ENCODE measurements at places on chromosomes 16 and 17.

DNA sequence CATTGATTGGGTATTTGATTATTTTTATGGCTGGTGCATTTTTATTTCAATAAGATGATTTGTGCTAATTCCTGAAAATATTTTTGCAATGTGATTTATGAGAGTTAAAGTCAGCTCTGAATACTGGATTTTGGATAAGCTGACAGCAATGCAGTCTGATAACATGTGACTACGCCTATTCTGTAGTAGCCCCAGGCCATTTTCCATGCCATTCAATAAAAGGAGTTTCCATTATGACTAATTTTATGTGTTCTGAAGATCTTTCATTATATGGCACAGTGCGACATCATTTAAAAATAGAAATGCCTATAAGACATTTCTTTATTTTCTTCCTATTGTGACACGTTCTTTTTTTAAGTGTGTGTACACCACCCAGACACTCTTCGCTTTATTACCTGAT lies 46.3 kb downstream of the KCNJ2 start:
- no peak for DNase-seq

DNA sequence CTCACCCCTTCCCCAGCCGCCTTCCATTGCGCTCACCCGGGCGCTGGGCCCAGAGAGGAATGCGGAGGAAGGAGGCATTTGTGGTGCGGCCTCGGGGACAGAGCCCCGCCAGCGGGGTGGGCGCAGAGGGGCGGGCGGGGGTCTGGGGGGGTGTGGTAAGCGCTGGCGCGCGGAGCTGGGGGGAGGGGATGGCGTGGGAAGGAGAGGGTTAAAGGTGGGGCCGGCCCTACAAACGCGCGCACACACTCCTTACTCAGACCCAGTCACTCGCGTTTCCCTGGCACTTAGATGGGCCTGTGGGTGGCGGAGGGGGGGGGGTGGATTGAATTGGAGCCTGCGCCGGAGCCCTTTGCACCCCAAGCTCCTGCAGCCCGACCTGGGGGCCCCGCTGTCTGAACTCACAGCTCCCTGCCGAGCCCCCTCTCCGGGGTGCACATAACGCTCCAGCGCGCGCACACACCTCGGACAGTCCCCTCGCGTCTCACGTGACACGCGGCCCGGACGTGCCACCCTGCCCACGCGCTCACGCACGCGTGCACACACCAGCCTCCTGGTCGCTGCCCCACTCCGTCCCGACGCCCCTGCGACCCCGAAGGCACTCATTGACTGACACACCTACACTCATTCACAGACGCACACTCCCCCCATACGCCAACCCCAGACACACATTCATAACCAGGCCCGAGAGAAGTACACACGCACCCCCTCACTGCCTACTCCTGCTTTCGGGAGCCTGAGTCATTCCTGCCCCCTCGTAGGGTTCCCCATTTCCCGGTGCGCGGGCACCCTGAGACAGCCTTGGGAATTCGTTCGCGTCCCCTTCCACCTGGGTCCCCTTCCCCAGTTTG lies 844 bp downstream of the TBKBP1 start:
- peak; percentile 81 for DNase-seq

- no peak for DNase-seq
Measured at GRCh38 chr17:64269687-64270649, 6.9 kb upstream of the TEX2 start.

DNA sequence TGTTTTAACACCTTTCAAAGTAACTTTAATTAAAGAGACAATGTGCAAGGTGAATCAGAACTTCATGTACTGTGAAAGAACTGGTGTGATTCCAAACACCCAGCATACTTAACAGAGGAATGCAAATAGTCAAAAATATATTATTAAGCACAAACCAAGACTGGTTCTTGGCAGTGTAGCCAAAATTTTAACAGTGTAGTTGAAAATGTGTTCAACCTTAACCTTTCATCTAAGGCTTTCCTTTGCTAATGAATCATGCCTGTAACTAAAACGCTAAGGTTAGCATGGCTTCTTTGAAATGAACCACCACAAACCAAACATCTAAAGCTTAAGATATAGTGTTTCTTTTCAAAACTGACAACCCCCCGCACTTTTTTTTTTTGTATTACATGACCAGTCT lies 146.3 kb upstream of the AXIN2 start:
- DNase-seq = no peak

GRCh38 chr16:23896832-23897821 lies 61.3 kb downstream of the PRKCB start:
- no peak for DNase-seq

GRCh38 chr17:14351493-14351892 lies 50.6 kb downstream of the HS3ST3B1 start:
- peak; percentile 74 for DNase-seq

All from inflammatory macrophage (primary cell).